ENCODE measurements at places on chromosomes 2 and 18.

GRCh38 chr2:174145827-174146226 is 102.5 kb downstream of the OLA1 start:
- no peak for DNase-seq

DNA sequence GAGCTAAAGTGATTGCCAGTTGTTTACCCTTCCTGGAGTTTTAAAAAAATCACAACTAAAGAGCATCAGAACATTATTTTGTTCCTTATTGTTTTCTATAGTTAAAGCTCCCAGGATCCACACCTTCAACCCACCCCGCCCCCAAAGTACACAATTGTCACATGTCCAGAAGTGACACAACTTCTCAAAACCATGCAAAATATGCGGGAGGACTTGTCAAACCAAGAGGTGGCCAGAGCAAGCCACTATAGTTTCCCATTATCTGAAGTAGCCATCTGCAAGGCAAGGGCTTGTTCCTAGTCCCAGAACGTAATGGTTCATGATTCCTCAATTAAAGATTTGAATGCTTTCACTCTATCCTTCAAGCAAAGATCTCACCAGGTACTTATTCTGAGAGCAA is 9.9 kb upstream of the INO80C start:
- no peak for DNase-seq

DNA sequence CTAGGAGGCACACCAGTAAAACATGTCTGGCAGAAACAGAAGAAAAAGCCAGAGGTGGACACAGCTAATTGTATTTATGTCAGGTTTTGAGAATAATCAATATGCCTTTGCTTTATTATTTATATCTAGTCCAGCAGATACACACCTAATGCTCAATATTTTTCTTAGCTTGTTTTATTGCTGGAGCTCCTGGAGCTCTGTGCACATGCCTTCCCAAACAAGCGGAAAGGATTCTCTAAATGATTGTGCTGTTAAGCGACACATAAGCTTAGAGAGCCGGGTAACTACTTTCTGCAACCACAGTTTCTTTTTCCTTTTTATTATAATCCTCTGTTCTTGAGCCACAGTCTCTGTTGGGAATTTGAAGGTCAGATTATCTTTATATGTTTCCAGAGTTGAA is 177.3 kb upstream of the ST6GAL2 start:
- no peak for DNase-seq

DNA sequence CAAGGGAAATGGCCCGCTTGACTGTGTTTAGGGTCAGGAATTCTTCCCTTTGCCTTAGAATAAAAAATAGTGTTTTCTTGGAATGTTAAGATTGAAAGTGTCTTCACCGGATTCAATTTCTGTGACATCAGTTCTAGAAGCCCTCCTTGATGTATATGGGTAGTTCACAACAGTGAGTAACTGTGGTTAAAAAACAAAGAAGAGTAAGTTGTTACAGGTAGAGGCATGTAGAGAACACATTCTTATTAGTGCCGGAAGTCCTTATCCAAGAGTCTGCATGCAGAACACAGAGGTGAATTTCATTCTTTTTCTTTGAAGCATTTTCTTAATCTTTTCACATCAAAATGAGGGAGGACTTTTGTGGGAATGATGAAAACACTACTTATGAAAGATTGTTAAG is 105.5 kb downstream of the FMNL2 start:
- no peak for DNase-seq

DNA sequence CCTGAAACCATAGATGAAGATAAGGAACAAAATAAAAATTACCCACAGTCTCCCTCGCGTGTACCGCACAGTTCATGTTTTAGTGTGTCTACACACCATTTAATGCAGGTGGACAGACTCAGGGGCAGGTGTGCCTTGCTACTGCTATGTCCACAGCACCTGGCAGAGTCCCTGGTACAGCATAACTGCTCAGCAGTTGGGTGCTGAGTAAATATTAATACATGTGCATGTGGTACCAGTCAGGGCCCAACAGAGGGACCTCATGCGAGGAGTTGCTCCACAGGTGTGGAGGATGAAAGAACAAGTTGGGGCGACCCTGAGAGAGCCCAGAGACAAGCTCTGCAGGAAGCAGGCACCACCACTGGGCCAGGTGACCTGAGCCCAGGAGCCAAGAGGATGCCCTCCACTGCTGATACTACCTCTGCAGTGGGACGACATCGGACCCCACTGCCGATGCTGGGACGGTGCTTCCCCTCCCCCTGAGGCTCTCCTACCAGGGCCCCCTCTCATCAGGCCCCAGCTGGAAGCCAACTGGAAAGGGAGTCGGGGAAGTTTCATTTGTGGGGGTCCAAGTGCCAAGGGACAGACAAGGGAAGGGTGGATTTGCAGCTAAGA is 100.8 kb downstream of the NEDD4L start:
- DNase-seq = no peak

GRCh38 chr2:100878000-100878791 is 58.3 kb downstream of the NPAS2 start:
- no peak for DNase-seq

DNA sequence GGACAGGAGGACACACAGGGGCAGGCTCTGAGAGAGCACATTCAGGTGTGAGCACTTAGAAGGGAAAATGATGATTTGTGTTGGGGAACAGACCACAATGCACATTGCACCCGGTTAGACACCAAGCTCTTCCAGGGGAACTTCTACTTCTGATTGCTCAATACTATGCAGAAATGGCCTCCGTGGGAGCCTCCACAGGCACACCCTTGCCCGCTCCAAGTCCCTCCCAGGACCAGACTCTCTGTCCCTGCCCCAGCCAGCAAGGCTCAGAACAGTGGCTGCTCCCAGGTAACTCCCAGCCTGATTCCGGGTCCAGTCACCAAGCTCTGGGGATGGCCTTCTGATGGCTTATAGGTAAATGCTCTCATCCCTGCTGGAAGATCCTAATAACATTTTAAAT is 56.2 kb downstream of the BCL2L11 start:
- no peak for DNase-seq

- DNase-seq = no peak
Measured at GRCh38 chr2:219205165-219205538, 1.4 kb upstream of the ZFAND2B start.

DNA sequence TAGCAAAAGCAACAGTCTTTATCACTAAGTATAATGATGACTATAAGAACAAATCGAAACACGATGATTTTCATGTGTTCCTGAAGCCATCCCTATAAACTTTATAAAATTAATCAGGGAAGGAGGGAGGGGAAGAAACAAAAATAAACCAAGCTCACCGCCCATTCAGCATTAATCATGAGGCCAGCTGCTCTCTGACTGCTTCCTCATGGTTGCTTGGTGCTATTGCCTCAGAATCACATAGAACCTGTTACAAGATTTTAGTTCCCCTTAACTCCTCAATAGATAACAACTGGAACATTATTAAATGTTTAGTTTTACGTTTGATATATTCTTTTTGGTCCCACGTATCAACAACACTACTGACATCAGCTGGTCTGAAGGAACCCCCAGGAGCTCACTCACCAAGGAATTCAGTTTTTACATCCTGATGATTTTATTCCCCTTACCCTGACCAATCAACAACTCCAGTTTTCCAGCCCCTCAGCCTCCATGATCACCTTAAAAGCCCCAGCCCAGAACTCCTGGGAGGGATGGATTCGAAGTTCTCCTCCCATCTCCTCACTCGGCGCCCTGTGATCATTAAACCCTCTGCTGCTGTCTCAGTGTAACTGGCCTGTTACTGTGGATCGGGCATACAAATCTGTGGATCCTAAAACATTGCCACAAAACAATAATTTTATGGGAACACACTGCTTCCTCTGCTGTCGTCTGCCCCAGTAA is 10.6 kb upstream of the HNRNPLL start:
- DNase-seq = no peak

- no peak for DNase-seq
Measured at GRCh38 chr18:9135081-9135911, 1.3 kb upstream of the ANKRD12 start.

GRCh38 chr2:26068602-26069298 is 34.9 kb downstream of the RAB10 start:
- no peak for DNase-seq

DNA sequence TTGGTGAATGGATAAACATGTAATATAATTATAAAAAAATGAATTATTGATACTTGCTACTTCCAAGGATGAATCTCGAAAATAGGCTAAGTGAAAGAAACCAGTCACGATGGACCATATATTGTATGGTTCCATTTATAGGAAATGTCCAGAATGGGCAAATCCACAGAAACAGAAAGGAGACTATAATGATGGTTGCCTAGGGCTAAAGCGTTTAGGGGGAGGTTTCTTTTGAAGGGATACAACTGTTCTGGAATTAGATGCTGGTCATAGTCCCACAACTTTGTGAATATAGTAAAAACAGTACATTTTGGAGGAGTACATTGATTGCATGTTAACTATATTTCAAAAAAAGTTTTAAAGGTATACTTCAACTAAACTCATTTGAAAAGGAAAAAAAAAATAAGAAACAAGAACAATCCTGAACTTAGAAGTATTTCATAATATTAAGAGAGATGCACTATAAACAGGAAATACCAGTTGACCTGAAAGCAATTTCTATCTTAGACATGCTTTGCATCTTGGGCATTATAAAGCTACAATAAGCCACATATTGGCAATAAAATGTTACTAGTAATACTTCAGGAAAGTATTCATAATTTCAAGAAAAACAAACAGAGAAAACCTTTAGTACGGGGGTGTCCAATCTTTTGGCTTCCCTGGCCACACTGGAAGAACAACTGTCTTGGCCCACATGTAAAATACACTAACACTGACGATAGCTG is 130.0 kb downstream of the C2orf74 start:
- DNase-seq = no peak

GRCh38 chr2:236117401-236117800 is 50.8 kb downstream of the GBX2 start:
- DNase-seq = no peak

DNA sequence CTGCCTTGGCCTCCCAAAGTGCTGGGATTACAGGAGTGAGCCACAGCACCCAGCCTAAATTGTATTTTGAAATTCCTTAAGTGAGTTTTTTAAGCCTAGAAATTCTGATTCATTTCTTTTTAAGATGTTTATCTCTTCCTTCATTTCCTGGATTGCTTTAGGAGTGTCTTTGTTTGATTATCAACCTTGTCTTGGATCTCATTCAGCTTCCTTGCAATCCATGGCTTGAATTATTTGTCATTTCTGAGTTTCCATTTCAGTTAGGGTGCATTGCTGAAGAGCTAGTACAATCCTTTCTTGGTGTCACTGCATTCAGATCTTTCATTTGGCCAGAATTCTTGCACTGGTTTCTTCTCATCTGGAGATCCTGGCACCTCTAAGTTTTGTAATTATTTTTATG is 606.4 kb upstream of the ZNF804A start:
- DNase-seq = no peak

- no peak for DNase-seq
Measured at GRCh38 chr2:2960441-2961133, 417.0 kb downstream of the EIPR1 start.

GRCh38 chr2:206978746-206979145 is 39.4 kb downstream of the CPO start:
- no peak for DNase-seq

DNA sequence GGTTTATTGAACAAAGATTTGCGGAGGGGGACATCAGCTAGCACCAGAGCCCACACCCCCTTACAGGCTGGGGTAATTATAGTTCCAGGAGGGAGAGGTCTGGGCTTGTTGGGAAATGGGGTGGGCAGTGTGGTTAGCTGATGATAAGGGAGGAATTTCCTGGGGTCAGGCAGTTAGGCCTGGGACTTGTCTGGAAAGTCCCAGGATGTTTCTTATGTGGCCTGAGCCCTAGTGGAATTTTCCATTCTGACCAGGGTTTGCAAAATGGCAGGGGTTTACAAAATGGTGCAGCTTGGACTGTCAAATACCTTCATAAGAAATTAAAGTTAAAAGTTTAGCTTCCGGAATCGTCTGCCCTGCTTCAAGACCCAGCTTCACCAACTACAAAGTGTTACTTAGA is 199.1 kb downstream of the FBXO15 start:
- no peak for DNase-seq

- DNase-seq = no peak
Measured at GRCh38 chr2:149027590-149028250, 10.8 kb upstream of the LYPD6B start.

DNA sequence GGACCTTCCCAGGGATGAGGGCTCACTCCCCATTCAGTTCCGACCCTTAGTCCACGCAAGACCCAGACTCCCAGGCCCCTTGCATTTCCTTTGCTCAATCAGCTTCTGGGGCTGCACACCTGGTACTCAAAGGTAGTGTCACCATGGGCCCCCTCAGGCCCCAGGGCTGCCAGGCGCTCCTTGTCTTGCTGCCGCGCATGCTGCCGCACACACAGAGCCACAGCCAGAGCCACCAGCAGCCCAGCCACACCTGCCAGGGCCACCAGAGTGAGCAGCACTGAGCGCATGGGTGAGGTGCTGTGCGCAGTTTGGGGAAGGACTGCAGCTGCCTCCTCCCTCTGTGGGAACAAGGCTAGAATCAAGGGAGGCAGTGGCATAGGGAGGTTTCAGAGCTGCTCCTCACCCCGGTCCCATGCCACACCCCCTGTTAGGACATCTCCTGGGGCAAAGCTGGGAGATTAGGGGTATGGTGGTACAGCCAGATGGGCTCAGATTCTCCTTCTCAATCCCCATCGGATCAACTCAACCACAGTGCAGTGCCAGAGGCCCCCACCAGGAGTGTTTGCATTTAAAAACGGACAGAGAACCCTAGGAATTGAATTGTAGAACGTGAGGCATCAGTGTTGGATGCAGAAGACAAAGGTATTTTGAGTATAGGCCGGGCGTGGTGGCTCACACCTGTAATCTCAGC is 11.3 kb downstream of the PTPRN start:
- no peak for DNase-seq

DNA sequence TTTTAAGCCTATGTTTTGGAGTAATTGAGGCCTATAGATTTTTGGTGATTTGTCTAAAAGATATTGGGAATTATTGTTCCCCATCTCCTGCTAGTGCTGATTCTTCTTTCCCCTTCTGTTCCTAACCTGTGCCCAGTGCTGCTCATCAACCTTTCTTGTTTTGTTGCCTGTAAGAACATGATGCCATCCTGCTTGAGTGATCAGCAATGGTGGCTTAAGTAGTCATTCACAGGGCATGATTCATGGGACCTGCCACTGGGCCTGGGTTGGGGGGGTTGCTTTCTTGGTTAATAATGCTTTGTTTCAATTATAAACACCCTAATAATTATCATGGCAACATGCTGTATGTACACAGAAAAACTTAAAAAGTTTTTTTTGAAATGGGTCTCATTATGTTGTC is 562.9 kb upstream of the SETBP1 start:
- no peak for DNase-seq

DNA sequence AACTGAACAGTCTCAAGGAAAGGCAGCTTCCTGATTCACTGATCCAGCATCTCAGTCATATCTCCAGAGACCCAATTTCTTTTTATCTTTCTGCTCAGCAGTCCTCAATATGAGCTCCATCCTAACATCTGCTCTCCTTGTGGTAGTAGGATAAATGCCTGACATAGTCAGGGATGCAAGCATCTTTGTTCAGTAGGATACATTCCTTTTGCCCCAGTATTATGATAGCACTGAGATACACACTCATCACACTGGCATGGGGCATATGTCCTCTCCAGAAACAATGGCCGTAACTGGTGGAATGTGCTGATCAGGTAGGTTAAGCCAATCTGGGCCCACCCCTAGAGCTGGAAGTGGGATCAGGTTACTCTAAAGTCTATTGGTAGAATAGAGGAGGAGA is 207.2 kb downstream of the ETAA1 start:
- no peak for DNase-seq
